ENCODE measurements at places on chromosomes 12 and 14.

- no peak for DNase-seq
These were observed 16.2 kb upstream of the PTHLH start for GRCh38 chr12:27988594-27989233.

GRCh38 chr12:46492471-46493085, 120.0 kb upstream of the SLC38A2 start:
- no peak for DNase-seq

DNA sequence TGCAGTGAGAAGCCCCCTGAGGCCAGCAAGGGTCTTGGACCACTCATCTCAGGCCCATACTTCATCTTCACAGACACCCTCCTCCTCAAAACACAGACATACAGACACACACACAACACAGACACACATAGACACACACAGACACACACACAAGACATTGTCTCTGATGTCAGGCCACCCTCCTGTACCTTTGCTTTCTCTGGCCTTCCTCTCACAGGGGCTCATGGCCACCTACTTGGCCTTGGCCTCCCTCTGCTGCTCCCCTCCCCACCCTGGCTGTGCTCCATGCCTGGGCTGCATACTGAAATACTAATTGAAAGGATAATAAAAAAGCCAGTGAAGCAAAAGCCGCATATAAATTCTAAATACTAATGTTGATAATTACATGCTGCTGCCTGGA, 1.6 kb upstream of the SYNDIG1L start:
- DNase-seq, result no peak

GRCh38 chr12:3275171-3276041, 198.2 kb downstream of the TSPAN9 start:
- peak; percentile 94 for DNase-seq

GRCh38 chr14:76786601-76787000, 25.3 kb downstream of the VASH1 start:
- peak; percentile 46 for DNase-seq

DNA sequence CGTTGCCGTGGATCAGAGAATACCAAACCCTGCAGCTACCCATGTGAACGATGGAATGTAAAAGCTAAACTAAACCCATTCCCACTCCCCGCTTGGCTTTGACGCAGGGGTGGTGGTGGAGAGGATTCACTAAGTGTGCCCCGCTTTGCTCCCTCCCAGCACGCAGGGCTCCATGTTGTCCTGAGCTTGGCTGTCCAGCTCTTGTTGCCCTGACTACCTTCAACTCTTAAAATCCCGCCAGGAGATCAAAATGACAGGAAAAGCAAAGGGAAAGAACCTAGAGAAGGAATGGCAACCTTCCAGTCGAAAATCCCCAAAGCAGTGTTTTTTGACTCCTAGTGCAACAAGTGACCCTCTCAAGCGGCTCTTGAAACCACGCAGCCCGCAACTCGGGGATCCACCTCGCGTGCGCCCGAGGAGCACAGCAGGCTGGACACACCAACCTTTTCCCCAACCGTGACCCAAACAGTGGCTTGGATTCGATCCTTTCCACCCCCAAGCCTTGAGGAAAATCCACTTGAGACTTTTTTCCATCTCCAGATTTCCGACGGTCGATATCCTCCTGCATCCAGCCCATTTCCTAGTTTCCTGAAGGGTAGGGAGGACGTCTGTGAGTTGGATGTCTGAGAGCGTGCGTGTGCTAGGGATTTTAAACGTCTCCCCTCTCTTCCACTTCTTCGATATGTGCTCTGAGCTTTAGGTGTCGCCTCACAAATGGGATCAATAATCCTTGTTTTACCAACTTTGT, 1.4 kb downstream of the SYT10 start:
- DNase-seq, result no peak

DNA sequence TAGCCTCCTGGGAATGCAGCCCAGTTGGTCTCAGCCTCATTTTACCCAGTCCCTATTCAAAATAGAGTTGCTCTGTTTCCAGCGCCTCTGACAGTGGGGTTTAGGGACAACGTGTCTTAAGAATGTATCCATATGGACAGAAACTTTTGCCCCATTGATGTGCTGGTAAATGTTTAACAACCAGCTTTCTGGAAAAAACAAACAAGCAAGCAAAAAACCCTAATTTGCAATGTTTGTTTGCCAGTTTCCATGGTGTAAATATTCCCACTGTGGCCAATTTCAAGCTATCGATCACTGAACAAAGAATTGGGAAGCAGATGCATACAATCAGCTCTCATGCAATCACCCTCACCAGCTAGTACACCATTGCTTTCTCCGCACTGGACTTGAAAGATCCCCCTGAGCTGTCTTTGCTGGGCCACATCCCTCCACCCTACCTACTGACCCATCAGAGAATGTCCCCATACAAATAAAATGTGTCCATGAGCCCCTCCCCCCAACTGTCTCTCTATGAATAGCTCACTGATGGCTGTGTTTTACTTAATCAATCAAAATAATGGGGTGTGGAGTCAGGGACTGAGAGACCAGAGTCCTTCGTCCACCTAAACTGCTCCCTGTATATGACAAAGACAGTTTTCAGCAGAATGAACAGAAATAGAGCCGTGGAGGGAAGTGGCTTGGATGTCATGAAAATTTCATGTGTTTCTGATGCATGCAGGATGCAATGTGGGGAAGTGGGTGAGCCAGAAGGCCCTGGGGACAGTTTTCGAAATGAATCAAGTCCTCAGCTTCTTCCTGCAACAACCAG, 40.8 kb downstream of the CCDC60 start:
- no peak for DNase-seq

- no peak for DNase-seq
These were observed 16.5 kb downstream of the NPC2 start for GRCh38 chr14:74476607-74477006.

DNA sequence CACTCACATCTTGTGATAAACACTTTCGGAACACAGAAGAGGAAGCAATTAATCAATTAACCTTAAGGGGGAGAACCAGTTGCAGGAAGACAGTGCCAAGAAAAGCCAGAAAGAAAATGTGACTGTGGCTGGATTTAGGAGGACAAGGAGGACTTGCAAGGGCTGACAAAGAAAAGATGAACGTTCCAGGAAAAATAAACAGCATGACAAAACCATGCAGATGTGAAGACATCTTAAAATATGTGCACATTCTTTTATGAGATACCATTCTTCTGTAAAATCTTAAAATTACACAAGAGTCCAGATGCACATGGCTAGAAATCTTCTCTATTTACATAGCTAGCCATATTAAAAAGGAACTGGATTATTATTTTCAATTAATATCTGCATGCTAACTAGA, 33.4 kb downstream of the KITLG start:
- no peak for DNase-seq

DNA sequence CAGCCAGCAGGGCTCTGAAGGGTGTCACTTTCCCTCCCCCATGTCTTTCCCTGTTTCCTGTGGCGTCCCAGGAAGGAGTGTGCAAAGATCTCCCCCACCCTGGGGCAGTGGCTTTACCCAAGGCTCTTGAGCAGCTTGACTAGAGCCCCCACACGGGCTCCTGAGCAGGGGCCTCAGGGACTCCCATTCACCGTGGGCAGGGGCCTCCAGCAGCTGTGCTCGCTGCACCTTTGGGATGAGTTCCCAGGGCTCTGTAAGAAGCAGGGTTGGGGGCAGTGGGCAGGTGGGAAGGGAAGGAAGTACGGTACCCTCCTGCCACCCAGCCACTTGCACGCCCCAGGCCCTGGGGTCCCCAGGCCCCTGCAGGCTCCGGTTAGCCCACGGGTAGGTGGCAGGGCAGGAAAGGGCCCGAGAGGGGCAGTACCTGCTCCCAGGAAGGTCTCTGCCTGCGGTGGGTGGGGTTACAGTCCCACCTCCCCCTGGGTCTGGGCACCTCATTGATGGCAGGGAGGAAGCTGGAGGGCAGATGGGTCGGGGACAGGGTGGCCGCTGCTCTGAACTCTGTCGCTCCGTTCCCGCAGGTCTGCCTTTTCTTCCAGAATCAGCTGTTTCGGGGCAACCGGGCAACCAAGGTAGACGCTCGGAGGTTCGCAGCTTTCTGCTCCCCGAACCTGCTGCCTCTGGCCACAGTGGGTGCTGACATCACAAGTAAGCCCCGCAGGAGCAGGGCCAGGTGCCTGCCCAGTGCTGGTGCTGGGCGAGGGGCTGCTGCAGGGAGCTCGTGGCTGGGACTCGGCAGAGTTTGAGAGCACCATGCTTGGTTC, 13.0 kb downstream of the ASPG start:
- no peak for DNase-seq

DNA sequence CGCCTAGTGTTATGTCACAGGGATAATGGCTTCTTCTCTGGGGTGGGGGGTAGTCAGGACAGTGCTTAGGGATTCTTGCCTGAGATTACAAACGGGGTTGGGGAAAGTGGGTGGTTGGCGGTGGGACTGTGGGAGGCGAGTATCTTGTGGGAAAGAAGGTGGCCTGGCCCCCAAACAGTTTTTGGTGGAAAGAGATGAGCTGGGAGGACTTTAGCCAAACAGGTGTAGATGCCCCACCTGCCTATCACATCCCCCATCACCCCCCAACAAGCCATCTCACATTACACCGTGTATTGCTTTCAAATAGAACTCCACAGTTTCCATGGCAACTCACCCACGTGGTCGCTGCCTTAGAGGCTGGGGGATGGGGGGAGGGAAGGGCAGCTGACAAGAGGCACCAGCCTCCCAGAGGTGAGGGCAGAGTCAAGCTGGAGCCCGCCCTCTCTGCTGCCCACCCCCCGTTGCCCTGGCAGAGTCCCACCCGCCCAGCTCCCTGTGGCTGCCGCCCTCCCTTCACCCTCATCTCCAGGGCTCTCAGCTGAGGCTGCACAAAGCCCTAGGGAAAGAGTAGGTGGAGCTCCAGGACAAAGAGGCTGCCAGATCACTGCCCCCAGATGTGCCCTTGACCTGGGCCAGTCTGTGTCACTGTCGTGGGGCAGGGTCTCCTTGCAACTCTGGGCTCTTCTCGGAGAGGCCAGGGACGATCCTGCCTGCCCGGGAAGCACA, 98.3 kb downstream of the LRRC74A start:
- no peak for DNase-seq

- DNase-seq, result no peak
These were observed 16.2 kb downstream of the SPIC start for GRCh38 chr12:101491329-101491728.

DNA sequence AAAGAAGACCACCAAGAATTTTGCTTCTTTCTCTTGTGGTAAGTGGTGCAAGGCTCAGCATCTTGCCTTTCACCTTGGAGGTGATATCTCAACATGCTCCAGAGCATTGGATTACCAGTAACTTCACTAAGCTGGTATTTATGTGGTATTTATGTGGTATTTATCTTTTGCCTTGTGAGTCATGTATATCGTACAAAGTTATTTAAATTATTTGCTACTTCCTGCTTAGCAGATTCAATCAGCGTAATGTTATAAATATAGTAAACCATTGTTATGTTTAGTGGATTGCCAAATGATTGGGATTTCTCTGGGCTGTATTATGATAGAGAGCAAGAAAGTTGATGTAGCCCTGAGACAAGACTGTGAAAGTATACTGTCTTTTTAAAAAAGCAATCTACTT, 366.4 kb downstream of the IPO8 start:
- DNase-seq, result no peak

DNA sequence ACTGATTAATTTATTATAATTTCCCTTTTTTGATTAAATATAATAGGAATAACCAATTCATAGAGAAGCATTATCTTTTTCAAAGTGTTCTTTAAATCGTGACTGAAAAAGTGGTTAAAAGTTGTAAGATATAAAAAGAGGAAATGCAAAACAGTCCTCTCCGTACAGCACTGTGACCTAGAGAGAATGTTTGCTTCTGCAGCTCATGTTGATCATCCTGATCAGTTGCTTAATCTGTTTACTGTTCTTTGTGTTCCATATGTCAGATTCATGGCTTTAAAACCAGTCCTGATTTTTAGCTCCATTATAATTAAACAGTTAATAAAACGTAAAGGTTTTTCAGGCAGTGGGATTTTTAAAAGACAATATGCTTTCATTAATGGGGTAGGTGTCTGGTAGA, 4.7 kb downstream of the TTC8 start:
- DNase-seq, result no peak

GRCh38 chr12:113555226-113555625, 83.6 kb upstream of the LHX5 start:
- DNase-seq, result no peak

DNA sequence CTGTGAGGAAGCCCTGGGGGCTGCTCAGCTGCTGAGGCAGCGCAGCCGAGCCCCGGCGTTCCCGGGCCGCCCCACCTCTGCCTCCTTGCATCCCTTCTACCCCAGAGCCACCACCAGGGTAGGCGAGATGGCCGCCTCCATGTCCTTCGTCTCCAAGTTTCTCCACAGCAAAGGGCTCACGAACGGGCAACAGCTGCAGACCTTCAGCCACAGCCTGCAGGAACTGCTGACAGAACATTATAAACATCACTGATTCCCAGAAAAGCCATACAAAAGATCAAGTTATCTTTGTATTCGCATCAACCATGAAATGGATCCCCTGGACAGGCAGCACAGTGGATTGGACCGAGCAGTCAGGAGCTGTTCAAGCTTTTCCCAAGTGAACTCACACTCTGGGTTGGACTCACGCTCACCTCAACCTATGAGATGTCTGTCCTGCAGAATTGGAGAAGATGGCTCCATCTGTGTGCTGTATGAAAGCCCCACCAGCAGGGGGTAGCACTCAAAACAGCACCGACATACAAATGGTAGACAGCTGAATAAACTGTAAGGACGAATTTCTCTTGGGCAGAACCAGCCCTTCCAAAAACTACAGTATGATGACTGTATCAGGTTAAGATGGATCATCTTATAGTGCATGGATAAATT, 19.4 kb upstream of the A2M start:
- no peak for DNase-seq

- peak; percentile 32 for DNase-seq
These were observed 149.4 kb downstream of the BCL11B start for GRCh38 chr14:99122521-99123125.

GRCh38 chr12:110744601-110745264, 2.0 kb upstream of the PPP1CC start:
- no peak for DNase-seq

DNA sequence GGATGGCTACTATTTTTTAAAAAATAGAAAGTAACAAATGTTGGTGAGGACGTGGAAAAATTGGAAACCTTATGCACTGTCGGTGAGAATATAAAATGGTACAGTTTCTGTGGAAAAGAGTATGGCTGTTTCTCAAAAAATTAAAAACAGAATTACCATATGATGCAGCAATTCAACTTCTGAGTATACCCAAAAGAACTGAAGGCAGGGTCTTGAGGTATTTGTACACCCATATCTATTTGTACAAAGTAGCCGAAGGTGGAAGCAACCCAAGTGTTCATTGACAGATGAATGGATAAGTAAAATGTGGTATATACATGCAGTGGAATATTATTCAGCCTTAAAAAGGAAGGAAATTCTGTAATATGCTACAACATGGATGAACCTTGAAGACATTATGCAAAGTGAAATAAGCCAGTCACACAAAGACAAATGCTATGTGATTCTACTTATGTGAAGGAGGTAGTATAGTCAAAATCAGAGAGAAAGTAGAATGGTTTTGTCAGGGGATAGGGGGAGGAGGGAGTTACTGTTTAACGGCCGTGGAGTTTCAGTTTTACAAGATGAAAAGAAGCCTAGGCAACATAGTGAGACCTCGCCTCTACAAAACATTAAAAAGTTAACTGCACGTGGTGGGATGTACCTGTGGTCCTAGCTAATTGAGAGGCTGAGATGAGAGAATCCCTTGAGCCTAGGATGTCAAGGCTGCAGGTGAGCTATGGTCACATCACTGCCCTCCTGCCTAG, 38.4 kb upstream of the CCT2 start:
- DNase-seq, result no peak

- DNase-seq, result no peak
These were observed 424.2 kb downstream of the ETNK1 start for GRCh38 chr12:23049180-23049579.
